Lung (tissue), 17 donors: ENCODE measurements at places on chromosomes 5 and 9. TPM values are rescaled to one million over a fixed set of nuclear protein-coding genes. Genes with fewer than 3 reads are reported as not detected.
A peak's percentile ranks its signal among the peaks of the same experiment; 100 is the strongest.

GRCh38 chr9:116490321-116490720 is 196.8 kb upstream of the TRIM32 start:
- no peak for DNase-seq

DNA sequence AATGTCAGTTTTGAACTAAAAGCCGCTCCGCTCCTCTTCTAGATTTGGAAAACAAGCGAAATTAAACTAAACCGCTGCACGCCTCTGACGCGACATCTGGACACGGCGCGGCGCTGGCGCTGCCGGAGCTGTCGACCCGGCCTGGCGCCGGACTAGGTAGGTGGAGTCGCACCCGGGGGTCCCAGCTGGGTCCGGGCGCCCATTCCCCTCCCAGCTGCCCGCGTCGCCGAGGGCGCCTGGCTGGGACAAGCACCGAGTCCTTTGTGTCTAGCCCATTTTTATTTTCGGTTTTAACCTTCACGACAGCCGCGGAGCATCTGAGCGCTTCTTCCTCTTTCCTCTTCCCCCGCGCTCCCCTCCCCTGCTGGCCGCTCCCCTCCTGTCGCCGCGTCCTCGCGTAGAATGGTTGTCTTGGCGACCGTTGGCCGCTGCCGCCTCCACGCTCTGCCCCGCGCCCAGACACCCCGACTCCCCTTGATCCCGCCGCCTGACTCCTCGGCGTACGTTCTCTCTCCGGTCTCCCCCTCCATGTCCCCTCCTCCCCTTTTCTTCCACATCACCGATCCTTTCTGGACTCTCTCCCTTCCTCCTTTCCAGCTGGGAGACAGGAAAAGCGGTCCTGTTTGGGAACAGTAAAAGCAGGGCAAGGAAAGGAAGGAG is 545 bp downstream of the CDKN2B-AS1 start:
- DNase-seq, result peak; percentile 56

DNA sequence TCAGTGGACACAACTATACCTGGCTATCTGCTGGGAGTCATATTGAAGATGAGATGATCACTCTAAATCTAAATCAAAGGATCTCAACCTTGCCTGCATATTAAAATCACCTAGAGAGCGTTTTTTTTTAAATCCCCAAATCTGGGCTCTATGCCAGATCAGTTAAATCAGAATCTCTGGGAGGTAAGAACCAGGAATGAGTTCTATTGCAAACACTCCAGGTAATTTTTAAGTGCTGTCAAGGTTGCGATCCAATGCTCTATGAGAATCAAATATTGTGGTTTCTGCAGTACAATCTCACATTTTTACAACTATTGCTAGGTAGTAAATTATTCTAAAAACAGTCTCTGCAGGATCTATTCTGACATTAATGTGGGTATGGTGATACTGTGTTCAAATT is 202.3 kb upstream of the OR13F1 start:
- DNase-seq, result peak; percentile 41

DNA sequence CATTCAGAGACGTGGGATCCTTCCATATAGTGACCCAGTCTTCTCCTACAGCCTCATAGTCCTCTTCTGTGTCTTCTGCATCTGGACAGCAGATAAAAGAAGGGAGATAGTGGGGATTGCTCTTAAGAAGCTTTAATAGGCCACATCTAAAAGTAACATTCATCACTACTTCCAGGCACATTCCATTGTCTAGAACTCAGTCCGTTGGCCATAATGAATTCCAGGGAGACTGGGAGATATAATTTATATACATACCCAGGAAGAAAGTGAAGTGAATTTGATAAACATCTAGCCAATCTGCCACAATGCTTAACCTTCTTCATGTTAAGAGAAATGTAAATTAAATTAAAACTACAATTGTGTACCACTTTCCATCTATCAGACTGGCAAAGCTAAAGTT is 22.5 kb upstream of the GLIPR2 start:
- no peak for DNase-seq

DNA sequence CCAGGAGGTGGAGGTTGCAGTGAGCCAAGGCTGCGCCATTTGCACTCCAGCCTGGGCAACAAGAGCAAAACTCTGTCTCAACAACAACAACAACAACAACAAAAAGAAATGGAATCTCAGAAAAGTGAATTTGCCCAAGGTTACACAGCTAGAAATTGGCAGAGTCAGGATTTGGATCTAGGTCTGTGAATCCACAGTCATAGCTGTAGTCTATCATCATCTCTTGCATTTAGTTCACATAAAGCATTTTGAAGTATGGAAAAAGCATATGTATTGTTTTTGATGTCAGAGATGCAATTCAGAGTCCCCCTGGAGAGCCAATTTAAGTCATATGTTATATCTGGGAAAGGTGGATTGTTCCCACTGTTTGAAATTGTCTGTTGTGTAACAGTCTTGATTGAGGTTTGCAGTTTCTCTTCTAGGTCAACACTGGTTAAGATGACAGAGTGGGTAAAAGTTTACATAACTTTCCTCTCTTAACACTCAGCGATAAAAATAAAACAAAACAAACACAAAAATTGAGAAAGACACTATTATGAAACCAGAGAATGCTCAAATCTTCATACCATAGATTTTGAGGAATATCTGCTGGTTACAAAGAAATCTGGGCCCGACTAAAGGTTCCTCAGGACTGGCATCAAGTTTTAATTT is 21.5 kb upstream of the GPR21 start:
- DNase-seq, result no peak

GRCh38 chr5:72018143-72018803 is 89.0 kb upstream of the MAP1B start:
- peak; percentile 59 for DNase-seq

GRCh38 chr5:9249231-9249630 is 296.6 kb downstream of the SEMA5A start:
- DNase-seq, result no peak

DNA sequence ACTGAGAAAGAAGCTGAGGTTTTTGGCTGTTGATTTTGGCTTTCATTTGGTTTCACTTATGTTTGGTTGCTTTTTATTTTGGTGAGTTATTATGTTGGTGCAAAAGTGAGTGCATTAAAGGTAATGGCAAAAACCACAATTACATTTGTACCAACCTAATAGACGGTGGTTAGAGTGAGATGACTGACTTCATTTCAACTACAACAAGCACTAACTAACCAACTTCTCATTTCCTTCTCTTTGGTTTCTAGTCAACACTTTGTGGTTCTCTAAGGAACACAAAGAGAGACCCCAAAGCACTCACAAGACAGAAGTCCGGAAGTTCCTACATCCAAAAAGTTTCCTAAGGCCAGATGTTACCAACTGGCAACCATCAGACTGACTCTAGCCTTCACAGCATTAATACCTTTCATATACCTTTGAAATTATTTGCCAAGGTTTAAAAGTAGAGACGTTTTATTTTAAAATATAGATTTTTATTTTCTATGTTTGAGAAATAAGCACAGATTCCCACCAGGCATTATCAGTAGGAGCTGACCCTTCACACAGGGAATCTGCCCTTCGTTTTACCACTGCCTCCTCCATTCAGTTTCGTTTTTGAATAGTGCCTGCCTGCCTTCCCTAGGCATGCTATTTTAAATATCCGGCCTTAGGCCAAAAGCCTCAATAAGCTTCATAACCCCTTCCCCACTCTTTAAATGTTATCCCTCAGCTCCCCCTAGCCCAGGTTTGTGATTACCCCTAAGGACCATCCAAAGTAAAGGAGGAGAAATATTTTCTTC is 301.1 kb upstream of the PTGER4 start:
- no peak for DNase-seq

- peak; percentile 53 for DNase-seq
Measured at GRCh38 chr5:179241764-179242370, 103.4 kb downstream of the ADAMTS2 start.

GRCh38 chr5:168747987-168748777 is 169.0 kb upstream of the PANK3 start:
- peak; percentile 22 for DNase-seq

- no peak for DNase-seq
Measured at GRCh38 chr5:136315667-136316066, 49.7 kb downstream of the TRPC7 start.

- DNase-seq, result no peak
Measured at GRCh38 chr9:11962327-11962726, 730.9 kb upstream of the TYRP1 start.

GRCh38 chr9:131457746-131458145 is 45.0 kb upstream of the POMT1 start:
- no peak for DNase-seq

GRCh38 chr9:33458444-33458843 is 11.1 kb upstream of the AQP3 start:
- peak; percentile 34 for DNase-seq

GRCh38 chr5:34868791-34869190 is 29.8 kb downstream of the TTC23L start:
- DNase-seq, result no peak

GRCh38 chr5:61617995-61618525 is 286.0 kb downstream of the ZSWIM6 start:
- no peak for DNase-seq

- DNase-seq, result no peak
Measured at GRCh38 chr9:127711226-127711701, 4.2 kb downstream of the PTRH1 start.

- no peak for DNase-seq
Measured at GRCh38 chr5:166906991-166907713, 1384.3 kb upstream of the WWC1 start.

DNA sequence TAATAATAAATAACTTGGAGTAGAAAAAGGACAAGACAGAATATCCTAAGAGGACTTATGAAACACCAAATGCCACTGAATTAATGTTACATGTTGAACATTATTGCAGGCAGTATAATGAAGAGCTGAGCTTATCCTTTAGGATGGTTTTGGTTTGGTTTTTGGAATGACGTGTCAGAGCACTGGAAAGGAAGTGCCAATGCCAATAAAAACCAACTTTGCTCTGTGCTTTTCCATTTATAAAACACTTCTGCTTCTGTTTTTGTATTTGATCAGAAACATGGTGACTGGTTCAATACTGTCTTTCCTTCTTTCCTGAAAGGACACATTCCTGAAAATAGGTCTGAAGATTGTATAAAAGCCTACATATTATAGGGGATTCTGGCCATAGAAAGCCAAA is 4.2 kb downstream of the MEGF10 start:
- DNase-seq, result no peak

DNA sequence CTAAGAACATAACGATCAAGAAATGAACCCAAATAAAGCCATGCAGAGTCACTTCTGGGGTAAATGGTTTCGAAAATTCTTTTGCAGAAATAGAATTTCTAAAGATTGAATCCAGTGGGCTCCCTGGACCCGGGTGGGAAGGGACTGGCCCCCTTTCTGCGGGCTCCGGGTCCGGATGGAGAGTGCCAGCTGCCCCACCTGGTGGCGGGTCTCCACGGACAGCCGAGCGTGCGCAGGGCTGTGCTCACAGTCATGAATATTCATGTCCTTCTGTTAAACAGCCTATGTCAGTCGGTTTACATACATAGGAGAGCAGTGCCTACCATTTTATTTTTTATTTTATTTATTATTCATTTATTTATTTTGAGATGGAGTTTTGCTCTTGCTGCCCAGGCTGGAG is 4.7 kb upstream of the PPP1R26 start:
- DNase-seq, result peak; percentile 48

The GM2A gene
- polyA plus RNA-seq, result 36.5 TPM

The SOX30 gene
- 0.06 TPM for polyA plus RNA-seq

The SIGMAR1 gene
- 62.5 TPM for polyA plus RNA-seq

The PCDHGC5 gene
- polyA plus RNA-seq, result 0.39 TPM

The SHISAL2B gene
- polyA plus RNA-seq, result not detected

The PAEP gene
- 3.0 TPM for polyA plus RNA-seq

The CAMK2A gene
- 0.31 TPM for polyA plus RNA-seq

The DMRT3 gene
- 0.13 TPM for polyA plus RNA-seq

The TXNDC8 gene
- not detected for polyA plus RNA-seq

The BHMT2 gene
- 2.0 TPM for polyA plus RNA-seq

The NFIB gene
- polyA plus RNA-seq, result 12.7 TPM

The GDF9 gene
- polyA plus RNA-seq, result 0.28 TPM

The TLR4 gene
- polyA plus RNA-seq, result 41.6 TPM

The ERAP2 gene
- 2.8 TPM for polyA plus RNA-seq

The QSOX2 gene
- polyA plus RNA-seq, result 10.3 TPM

The ANKDD1B gene
- 3.8 TPM for polyA plus RNA-seq
